NCI-H774 (cell line): ENCODE measurements at places on chromosomes 2 and 18.

- DNase-seq: no peak
Observed at GRCh38 chr18:48441405-48441881, 32.3 kb upstream of the ZBTB7C start.

DNA sequence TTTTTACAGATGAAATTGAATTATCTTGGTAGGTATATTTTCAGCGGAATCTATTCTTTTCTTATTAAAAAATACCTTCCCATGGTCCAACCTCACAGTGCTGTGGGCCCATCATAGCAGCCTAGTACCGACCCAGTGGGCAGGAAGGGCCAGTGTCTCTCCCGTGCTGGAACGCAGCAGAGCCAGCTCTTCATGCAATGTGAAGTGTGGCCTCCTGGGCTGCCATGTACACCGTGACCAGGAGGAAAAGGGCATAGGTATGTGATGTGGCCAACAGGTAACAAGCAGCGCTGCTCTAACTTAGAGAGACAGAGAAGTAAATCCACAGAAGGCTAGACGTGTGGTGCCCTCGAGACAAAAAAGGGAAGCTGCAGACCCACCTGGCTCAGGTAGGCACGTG, 221.1 kb upstream of the SALL3 start:
- no peak for DNase-seq

- DNase-seq: no peak
Observed at GRCh38 chr2:239399433-239399920, 1.3 kb downstream of the HDAC4 start.

GRCh38 chr2:238585836-238586821, 159.4 kb downstream of the ASB1 start:
- no peak for DNase-seq

GRCh38 chr18:677145-677544, 19.7 kb downstream of the TYMS start:
- no peak for DNase-seq

DNA sequence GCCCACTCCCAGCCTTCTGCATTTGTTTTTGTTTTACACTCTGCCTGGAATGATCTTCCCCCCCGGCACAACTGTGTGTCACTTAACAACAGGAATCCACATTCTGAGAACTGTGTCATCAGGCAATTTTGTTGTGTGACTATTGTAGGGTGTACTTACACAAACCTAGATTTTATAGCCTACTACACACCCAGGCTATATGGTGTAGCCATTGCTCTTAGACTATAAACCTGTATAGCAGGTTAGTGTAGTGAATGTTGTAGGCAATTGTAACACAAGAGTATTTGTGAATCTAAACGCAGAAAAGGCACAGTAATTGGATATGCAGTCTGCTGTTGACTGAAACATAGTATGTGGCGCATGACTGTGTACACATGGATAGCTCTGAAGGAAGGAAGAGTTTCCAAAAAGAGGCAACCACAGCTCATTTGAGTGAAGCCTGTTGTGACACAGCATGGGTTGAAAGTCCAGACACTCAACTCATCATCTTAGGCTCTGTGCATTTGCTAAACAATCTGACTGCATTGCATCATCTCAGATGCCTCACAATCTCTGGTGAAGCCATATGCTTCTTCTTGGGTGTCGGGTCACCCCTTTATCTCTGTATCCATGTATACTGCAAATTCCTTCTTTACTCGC, 506.6 kb upstream of the SPHKAP start:
- DNase-seq: no peak

DNA sequence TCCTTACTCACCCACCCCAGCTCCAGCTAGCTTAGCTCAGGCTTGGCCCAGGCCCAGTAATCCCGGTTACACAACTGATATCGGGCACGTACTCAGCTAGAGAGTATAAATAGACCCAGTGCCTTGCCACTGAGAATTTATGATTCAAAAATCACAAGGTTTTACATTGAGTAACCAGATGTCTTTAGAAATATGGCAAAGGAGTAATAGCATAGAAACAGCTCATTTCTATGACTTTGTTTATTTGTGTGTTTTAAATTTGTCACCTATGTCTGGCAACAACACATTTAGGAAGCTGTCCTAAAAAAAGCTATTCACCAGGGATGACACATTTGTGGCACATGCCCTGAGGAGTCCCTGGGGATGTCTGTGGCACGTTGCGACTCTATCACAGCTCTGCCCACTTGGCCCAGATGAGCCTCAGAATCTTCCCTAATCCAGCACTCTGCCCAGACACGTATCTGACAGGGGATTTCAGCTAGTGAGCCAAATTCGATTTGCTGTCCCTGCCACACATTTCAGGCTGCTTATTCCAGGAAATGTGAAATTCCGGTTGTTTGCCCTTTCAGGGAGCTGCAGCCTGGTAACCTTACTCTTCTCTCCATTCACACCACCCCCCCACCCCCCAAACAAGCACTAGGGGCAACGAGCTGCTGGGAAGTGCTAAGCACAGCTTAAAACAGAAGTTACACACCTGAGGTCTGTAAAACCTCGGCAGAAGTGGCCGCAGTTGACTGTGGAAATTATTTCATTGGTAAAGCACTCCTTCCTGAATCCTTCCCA, 85.4 kb upstream of the ZCCHC2 start:
- no peak for DNase-seq

- no peak for DNase-seq
Observed at GRCh38 chr2:241339839-241340630, 16.1 kb upstream of the FARP2 start.

DNA sequence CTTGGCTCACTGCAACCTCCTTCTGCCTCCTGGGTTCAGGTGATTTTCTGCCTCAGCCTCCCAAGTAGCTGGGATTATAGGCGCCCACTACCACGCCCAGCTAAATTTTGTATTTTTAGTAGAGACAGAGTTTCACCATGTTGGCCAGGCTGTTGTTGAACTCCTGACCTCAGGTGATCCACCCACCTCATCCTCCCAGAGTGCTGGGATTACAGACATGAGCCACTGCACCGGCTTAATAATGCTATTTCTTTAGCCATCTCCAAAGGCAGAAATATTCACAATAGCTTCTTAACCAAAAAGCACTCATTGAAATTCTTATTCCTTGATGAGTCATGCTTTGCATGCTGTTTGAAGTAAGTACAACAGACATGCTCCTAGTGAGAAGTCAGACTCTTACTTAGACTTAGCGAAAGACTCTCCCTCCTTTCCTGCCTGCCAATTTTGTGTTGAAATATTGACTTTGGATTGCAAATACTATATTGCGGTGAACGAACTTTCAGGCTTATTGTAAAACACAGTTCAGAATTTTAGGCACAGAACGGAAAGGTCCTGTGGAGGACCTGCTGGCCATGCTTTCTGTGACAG, 4.4 kb downstream of the ACTR3 start:
- no peak for DNase-seq

GRCh38 chr18:63097178-63097577, 222.4 kb downstream of the BCL2 start:
- no peak for DNase-seq

DNA sequence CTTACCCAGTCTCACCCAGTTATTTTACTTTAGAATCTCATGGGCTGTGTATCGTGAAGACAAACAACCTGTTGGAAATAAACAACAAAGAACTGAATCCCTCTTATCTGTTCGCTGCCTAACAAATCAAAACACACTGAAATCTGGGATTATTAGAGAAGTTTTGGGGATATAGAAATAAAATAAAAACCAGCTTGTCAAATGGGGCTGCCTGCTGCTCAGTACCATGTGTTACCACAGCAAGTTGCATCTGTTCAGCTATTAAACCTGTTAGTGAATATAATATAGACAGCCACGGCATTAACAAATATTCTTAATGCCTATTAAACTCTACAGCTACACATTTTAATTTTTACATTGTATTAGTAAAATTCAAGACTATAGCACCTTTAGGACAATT, 810.8 kb downstream of the NRXN1 start:
- no peak for DNase-seq

GRCh38 chr2:196590286-196590685, 49.2 kb upstream of the CCDC150 start:
- no peak for DNase-seq

DNA sequence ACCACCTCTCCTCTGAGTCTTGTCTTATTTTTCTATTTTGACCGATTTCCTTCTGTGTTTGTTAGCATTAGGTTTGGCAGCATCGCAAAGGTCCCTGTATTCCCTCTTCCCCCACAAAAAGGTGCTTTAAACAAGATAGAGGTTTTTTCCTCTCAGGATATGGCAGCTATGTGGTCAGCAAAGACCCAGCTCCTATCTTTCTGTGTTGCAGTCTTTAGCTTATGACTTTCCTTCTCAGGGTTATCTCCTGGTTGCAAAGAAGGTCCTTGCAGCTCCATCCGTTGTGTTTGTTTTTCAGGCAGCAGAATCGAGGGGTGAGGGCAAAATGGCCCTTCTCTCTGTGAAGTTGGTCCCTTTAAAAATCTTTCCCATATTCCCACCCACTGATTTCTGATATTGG, 38.4 kb downstream of the GALNT1 start:
- no peak for DNase-seq

- no peak for DNase-seq
Observed at GRCh38 chr2:54541995-54542394, 85.9 kb downstream of the SPTBN1 start.

DNA sequence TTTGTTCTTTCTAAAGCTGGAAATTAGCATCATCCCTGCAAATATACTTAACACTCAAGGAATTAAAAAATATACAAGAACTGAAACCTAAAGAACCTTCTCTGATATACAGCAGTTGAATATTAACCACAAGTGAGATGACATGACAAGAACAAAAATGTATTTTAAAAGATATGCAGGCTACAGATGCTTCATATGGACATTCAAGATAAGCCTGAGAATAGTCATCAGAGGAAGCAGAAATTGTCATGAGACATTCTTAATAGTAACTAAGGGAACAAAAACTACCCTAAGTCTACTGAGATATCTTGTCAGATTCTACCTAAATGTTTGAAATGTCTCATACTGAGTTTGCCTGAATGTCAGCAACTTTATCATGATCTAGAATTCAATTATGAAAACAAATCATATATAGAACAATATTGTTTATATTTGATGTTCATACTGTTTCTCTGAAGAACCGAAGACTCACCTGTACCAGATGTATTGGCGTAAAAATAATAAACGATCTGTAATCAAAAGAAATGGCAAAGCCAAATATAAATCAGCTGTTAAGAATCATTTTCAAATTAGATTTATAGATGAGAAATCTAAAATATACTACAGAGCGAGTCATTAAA, 4.7 kb downstream of the NBAS start:
- DNase-seq: no peak

- no peak for DNase-seq
Observed at GRCh38 chr18:49400398-49401072, 59.9 kb downstream of the DYM start.

GRCh38 chr2:219916281-219916680, 288.9 kb downstream of the SLC4A3 start:
- DNase-seq: no peak

DNA sequence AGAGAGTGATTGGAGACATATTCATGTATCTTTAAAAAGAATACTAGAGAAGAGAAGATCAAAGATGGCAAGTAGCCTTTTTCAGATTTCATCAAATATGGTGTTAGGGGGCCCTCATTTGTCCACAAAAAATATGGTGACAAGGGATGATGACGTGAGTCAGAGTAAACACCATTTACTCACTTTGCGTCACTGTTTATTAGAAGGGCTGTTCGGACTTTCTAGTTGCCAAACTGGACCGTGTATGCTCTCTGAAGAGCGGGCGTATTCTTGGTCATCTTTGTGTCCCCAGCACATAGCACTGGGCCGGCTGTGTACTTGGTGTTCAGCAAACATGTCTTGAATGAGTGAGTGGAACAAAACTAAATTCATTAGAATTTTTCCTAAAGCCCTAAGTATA, 37.5 kb downstream of the TTC39C start:
- peak; percentile 24 for DNase-seq

DNA sequence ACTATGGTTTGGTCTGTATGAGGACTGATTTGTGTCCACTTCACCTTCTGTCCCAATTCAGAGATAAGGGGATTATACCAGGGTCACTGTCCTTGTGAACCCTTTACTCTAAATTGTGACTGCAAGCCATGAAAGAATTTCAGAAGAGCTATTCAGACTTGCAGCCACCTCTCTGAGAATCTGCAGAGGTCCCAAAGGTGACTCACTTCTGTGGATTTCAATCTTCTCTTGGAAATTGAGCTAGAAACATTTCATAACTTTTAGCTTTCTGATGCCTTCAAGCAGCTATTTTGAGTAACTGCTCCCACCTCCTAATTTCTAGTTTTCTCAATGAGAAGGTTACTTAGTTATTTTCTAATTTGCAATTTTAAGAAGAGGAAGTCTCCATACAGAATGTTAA, 1242.4 kb upstream of the ACVR2A start:
- DNase-seq: no peak

DNA sequence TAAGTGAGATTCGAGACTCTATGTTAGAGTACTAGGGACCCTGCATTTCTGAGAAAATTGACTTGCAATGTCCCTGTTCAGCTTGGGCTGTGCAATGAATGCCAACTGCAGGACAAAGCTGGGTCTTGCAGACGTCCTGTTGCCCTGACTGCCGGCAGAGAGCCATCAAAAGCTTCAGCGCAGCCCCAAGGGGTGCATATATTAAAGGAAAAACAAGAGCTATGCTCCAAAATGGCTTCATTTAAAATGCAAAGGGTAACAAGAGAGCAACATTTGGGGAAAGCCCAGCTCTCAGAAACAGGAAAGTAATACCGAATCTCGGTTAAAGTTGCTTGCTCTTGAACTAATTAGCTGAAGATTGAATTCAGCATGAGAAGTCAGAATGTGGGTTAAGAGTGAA, 110.9 kb upstream of the PNPT1 start:
- no peak for DNase-seq

GRCh38 chr2:68403199-68403644, 38.1 kb downstream of the PLEK start:
- DNase-seq: no peak

DNA sequence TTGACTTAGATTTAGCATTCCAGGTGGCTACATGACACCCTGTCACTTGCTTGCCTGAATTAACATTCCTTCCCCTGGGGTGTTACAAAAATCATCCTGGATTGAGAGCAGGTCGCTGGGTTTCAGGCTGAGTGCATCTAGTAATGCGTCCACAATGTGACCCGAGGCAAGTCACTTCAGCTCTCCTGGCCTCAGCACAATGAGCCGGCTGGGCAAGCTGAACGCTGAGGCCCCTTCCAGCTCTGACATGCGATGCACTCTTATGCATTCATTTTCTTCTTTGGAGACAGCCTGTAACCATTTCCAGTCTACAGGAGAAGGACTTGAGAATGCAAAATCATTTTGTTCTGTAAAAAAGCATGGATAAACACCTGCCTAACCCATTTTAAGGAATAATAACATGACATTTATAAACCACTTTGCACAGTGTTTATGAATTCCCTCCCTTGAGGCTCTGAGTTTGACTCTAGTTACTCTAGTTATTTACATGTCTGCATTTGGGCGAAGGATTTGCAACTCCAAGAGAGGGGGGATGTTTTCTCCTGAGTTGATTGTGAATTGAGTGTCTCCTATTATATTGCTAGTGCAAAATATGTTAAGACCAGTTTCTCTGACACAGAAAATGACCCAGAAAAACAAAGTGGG, 63.0 kb upstream of the CPO start:
- DNase-seq: no peak

- peak; percentile 16 for DNase-seq
Observed at GRCh38 chr2:168624028-168624427, 168.0 kb downstream of the CERS6 start.

GRCh38 chr2:91748902-91749301, 3057.4 kb downstream of the RPIA start:
- no peak for DNase-seq
